Frontal cortex (tissue), 4 donors: ENCODE measurements at places on chromosomes 7 and 10. TPM values are rescaled to one million over a fixed set of nuclear protein-coding genes. Genes with fewer than 3 reads are reported as not detected.

The MET gene
- total RNA-seq, result 2.9 TPM

The PPP3CB gene
- 111 TPM for total RNA-seq

- DNase-seq, result no peak
Measured at GRCh38 chr10:3452173-3452626, 279.6 kb upstream of the PITRM1 start.

DNA sequence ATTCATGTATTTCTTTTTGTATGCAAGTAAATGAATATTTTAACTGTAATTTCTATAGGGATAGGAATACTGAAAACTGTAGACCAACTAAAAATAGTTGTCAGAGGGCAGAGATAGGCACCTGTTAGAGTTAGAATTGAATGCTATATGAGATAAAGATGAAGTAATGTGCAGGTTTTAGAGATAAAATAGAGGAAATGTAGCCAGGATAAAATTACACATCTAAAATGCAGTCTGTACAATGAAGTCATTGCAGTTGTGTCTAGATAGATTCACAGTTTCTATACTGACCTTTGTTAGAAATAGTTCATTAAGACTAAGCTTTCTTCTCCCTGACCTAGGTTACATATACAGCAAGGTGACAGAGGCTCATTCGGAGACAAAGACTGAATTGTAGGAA lies 46.2 kb downstream of the SMNDC1 start:
- no peak for DNase-seq

GRCh38 chr7:137287651-137288258 lies 55.8 kb downstream of the PTN start:
- DNase-seq, result no peak

DNA sequence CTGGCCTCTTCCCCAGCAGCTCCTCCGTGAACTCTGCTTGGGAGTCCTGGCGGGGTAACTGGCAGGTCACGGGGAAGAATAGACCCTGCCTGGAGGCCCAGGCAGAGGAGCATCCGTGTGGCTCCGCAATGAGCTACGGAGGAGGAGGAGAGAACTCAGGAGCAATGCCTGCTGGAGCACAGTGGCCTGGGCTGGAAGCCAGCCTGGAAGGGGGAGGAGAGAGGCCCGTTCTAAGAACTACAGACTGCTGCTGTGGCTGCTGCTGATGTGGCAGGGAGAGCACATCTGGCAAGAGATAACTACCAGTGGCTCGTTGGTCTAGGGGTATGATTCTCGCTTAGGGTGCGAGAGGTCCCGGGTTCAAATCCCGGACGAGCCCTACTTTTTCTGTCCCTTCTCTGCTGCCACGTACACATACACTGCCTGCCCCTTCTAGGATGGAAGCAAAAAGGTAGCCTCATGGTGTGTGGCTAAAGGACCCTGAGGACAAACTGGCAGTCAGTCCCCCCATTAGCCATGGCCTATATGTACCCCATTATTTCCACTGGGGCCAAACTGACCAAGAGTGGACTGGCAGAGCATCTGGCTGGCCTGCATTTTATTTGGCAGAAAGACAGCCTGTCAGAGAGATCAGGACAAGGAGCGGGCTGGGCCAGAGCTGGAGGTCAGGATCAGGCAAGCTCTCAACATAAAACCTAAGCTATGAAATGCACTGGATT lies 7.7 kb upstream of the OPN1SW start:
- no peak for DNase-seq

DNA sequence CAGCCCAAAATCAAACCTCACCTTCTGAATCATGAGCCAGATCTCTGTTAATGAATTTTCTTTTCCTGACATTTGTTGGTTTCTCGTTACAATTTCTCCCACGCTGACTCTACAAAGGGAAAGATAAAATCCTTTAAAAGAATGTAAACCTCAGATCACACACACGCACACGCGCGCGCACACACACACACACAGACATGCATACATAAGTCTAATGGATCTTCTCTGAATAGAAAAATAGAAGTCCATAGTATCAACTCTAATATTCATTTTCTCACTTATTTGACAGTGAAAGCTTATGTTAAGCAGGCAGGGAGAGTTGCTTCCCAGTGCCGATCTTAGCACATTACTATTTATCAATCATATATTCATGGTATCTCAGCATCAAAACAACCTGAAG lies 1.4 kb downstream of the ETV1 start:
- DNase-seq, result no peak

DNA sequence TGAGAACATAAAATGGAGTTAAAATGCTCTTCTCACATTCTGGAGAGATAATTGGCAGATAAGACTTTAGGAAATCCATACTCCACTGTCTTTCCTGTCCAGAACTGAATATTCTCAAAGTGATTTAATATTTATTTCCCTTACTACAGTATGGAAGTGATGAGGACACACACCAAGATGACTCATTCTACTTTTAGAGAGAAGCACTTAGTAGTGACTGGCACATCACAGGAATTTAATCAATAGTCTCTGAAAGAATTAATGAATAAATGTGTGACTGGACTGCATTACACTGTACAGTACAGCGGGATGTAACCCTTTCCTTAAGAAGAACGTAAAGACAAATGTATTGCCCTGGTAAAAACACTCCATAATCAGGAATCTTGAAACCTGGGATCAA lies 116.7 kb downstream of the SEMA3E start:
- DNase-seq, result no peak
